ENCODE measurements at places on chromosomes 11 and 22.

- no peak for DNase-seq
Measured at GRCh38 chr22:40583053-40583741, 53.3 kb downstream of the MRTFA start.

GRCh38 chr11:125579811-125580210 lies 10.5 kb downstream of the EI24 start:
- no peak for DNase-seq

DNA sequence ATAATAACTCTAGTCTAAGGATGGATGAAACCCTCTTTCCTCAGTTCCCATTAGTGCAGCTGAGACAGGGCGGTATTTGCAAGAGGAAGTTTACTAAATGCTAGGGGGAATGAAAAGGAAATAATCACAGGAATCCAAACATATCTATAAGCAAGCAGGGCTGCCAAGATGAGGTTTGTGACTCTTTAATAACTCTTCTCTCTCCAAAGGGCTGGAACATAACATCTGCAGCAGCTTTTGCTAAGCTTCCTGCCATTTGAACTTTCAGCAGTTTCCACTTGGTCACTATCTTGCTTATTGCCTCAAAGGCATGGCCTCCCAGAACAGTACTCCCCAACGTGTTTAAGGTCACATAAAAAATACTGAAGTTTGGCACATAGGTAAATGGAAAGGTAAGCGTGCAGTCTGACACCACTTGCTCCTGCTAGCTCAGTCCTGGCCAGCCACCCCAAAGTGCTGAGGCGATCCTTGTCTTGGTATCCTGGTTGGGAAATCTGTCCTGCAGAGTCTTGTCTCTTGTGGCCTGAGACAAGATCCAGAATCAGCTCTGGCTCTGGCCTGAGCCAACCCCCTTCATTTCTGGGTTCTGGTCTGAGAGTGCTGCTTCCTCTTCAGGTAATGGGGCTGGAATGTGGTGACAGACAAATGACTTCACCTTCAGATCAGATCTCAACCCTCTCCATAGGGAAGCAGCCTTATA lies 81.8 kb downstream of the KCNC1 start:
- DNase-seq, result no peak

DNA sequence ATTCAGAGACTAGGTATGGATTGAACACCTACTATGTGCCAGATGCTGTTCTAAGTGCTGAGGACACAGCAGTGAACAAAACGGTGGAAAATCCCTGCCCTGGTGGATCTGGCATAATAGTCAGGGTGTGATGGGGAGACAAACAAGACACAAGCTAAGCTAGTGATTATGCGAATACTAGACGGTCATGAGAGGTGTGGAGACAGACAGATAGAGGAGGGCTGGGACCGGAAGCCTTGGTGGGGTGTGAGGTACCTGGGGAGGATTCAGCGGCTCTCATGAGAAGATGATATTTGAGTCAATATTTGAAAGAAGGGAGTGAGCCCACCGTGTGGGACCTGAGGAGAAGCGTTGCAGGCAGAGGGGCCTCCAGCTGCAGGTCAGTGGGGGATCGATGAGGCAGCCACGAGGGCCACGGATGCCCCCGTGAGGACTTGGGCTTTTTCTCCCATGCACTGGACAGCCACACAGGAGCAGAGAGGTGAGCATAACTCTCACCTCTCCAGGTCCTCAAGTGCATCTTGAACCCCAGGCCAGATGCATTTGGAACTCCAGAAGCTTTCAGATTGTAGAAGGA lies 4.7 kb downstream of the CD5 start:
- DNase-seq, result no peak

- no peak for DNase-seq
Measured at GRCh38 chr22:46974631-46975585, 212.5 kb downstream of the TBC1D22A start.

DNA sequence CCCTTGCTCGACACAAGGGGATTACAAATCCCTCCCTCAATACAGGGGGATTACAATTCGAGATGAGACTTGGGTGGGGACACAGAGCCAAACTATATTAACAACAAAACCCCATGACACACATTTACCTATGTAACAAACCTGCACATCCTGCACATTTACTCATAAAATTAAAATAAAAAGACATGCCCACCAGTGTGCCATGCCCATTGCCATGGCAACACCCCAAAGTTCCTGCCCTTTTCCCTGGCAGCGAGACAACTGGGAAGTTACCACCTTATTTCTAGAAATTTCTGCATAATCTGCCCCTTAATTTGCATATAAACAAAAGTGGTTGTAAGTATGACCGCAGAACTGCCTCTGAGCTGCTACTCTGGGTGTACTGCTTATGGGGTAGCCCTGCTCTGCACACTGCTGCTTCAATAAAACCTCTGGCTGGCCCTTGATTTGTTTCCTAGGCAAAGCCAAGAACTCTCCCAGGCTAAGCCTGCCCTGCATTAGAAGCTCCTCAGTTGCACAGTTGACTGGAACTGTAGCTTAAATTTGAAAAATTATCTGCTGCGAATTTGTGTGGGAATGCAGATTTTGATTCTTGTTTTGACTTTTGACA lies 8.6 kb upstream of the INCENP start:
- no peak for DNase-seq

- DNase-seq, result peak; percentile 67
Measured at GRCh38 chr11:69044111-69045013, 4.4 kb upstream of the TPCN2 start.

DNA sequence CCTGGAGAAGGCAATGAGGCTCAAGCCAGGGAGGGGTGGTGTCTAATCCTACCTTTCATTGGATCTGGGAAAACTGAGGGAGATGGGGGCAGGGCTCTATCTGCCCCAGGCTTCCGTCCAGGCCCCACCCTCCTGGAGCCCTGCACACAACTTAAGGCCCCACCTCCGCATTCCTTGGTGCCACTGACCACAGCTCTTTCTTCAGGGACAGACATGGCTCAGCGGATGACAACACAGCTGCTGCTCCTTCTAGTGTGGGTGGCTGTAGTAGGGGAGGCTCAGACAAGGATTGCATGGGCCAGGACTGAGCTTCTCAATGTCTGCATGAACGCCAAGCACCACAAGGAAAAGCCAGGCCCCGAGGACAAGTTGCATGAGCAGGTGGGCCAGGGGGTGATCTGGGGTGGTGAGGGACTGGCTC lies at the start of gene FOLR1:
TSS of gene FOLR1 (plus strand) at position 180 of the 421 bp plus-strand sequence. CDS start at position 214, 34 bp downstream.
- no peak for DNase-seq

Measured in fibroblast of lung (primary cell).